Right lobe of liver (tissue), 6 donors: ENCODE measurements at places on chromosomes 7 and 10. TPM values are rescaled to one million over a fixed set of nuclear protein-coding genes. Genes with fewer than 3 reads are reported as not detected.

LBX1 gene
- total RNA-seq: not detected

GRCh38 chr7:130277763-130278643 lies 11.3 kb downstream of the CPA2 start:
- H3K27me3 ChIP-seq: peaks cover 7% of the 10 kb centered on the region
- H3K4me3 ChIP-seq: no peak overlapping the region
- no peak overlapping the region for H3K27ac ChIP-seq
- peak; percentile 62 for DNase-seq
- no peaks in the 10 kb centered on the region for H3K36me3 ChIP-seq

- no peak overlapping the region for H3K27ac ChIP-seq
- peaks cover 23% of the 10 kb centered on the region for H3K27me3 ChIP-seq
- H3K4me1 ChIP-seq: no peaks in the 10 kb centered on the region
- no peak for DNase-seq
Measured at GRCh38 chr7:122298131-122298530, 6.4 kb downstream of the FEZF1 start.

DNA sequence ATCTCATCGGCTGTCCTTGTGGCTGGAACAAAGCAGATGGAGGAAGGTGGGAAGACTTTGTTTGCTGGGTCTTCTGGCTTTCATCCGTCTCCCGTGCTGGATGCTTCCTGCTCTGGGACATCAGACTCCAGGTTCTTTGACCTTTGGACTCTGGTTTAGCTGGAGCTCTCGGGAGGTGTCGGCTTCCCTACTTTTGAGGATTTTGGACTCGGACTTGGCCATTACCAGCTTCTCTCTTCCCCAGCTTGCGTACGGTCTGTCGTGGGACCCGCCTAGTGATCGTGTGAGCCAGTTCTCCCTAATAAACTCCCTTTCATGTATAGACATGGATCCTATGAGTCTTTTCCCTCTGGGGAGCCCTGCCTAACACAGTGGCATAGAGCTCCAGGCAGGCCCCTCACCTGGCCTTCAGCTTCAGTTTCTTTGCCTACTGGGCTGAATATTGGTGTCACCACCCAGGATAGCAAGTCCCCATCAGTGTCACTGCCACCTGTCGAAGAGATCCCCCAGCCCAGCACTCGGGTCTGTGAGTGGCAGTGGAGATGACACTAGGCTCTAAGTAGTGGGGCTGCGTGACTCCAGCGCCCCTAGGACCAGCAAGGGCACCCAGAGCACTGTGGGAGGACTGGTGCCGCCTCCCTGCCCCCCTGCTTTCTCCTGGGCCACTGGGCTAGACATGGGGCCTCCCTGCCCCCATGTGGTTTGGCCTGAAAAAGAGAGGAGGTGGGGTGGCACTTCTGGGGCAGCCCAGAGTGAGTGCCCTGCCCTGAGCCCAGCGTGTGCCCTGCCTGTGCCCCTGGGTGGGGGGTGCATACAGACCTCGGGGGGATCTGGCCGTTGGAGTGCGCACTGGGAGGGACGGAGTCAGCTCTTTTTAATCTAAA lies 135.6 kb downstream of the LHPP start:
- H3K36me3 ChIP-seq: no peaks in the 10 kb centered on the region
- no peak overlapping the region for H3K4me3 ChIP-seq
- H3K27me3 ChIP-seq: no peaks in the 10 kb centered on the region
- H3K27ac ChIP-seq: no peak overlapping the region

DNA sequence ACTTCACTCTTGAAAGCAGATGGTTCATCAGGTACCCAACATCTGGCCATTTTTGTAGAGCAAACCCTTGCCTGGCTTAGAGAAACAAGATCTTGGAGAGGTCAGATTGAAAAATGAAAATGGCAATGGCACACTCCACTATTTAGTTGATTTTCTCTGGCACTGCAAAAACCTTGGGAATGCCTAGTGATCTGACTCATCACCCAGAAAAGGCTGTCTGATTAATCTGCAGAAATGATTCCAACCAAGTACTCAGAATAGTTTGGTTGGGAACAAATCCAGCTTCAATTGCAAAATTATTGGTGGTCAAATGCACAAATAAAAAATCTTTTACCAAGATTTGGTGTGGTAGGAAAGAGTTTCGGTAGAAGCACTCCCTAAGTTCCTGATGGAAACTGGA lies 351.2 kb downstream of the PHTF2 start:
- H3K27ac ChIP-seq: no peak overlapping the region
- no peaks in the 10 kb centered on the region for H3K36me3 ChIP-seq
- no peak for DNase-seq
